ENCODE measurements at places on chromosomes 2 and 18.

- DNase-seq, result no peak
Observed at GRCh38 chr18:13281406-13281805, 62.8 kb downstream of the LDLRAD4 start.

DNA sequence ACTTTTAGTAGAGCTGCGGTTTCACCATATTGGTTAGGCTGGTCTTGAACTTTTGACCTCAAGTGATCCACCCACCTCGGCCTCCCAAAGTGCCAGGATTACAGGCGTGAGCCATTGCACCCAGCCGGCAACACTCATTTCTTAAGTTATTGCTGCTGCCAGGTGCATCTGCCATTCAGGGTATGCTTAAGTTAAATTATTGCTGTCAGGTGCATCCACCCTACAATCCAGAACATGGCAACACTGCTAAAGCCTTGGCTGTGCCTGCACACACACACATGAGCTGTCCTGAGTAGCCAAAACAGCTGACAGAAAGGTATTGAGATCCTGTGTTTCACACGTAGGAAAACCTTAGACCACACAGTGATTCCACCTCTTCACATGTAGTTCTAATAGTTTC lies 148.2 kb downstream of the FAM161A start:
- no peak for DNase-seq

DNA sequence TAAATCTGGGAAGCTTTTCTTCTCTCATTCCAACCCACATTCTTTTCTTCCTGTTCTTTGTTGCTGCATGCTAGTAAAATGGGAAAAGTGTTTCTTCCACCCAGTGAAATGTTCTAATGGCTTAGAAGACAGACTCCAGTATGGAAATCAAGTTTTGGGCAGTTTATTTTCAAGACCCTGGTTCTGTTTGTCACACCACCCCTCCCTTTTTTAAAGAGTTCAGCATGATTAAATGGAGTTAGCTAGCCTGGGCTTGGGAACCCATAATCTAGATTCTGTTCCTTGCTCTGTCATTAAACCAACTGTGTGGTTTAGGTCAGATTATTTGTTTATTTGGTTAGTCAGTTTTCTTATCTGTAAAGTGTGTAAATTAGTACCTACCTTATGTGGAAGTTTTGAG lies 151.8 kb upstream of the NT5C1B start:
- no peak for DNase-seq

- DNase-seq, result no peak
Observed at GRCh38 chr2:29398384-29399237, 283.4 kb downstream of the CLIP4 start.

- no peak for DNase-seq
Observed at GRCh38 chr2:237629739-237630138, 2.4 kb downstream of the LRRFIP1 start.

GRCh38 chr18:25062720-25063119 lies 289.2 kb downstream of the ZNF521 start:
- DNase-seq, result no peak

- DNase-seq, result no peak
Observed at GRCh38 chr2:11677136-11678055, 7.4 kb upstream of the NTSR2 start.

- no peak for DNase-seq
Observed at GRCh38 chr2:109232909-109233308, 103.9 kb downstream of the SH3RF3 start.

DNA sequence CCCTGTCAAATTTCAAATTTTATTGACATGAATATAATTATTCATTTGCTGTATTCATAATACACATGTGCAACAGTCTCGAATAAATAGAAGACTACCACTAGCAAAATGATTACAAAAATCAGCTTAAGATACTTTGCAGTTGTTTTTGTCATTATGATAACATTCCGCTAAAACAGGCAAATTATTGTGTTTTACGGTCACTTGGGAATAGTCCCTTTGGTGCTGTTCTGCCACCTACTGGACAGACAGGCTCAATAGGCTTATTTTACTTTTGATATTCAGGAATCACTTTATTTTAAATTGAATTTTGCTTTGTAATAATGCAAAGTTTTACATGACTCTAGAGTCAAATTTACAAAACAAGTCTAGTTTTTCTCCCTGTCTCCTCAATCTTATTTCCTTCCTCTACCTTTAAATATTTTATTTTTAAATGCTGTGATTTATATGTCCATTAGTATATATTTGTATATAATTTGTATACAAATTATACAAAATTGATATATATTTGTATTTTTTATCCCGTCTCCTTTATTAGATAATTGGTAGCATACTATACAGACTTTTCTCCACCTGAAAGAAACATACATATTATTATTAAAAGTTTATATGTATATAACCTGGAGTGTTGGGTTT lies 456.3 kb downstream of the DLGAP1 start:
- DNase-seq, result peak; percentile 70
